ENCODE measurements at places on chromosomes 13 and 19. TPM values are rescaled to one million over a fixed set of nuclear protein-coding genes. Genes with fewer than 3 reads are reported as not detected.

LILRB3 gene
- total RNA-seq: not detected

ZNF835 gene
- 0.44 TPM for total RNA-seq

CLEC4M gene
- not detected for total RNA-seq

IFNL1 gene
- total RNA-seq: not detected

DAND5 gene
- not detected for total RNA-seq

FFAR1 gene
- not detected for total RNA-seq

TINCR gene
- 0.22 TPM for total RNA-seq

Data from uterine smooth muscle cell (primary cell).